ENCODE measurements at places on chromosomes 1 and 21.
A peak's percentile ranks its signal among the peaks of the same experiment; 100 is the strongest.

DNA sequence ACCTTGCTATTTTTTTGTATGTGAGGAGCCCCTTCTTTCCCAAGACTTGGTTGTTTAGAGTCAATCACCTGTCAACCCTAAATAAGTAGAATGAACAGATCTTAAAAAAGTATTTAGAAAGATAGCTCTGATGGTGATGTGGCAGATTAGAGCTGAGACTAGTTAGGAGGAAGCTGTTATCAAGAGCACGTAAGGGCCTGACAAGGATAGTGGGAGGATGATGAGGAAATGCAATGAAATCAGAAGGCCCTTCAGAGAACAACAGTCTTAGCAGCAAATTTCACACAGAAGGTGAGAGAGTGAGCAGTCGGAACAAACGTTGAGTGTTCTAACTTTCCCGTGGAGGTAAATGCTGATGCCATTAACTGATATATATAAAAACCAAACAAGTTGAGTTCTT lies 15.9 kb upstream of the S1PR1 start:
- DNase-seq: no peak

GRCh38 chr1:172893146-172893841 lies 157.4 kb downstream of the TNFSF18 start:
- DNase-seq: no peak

DNA sequence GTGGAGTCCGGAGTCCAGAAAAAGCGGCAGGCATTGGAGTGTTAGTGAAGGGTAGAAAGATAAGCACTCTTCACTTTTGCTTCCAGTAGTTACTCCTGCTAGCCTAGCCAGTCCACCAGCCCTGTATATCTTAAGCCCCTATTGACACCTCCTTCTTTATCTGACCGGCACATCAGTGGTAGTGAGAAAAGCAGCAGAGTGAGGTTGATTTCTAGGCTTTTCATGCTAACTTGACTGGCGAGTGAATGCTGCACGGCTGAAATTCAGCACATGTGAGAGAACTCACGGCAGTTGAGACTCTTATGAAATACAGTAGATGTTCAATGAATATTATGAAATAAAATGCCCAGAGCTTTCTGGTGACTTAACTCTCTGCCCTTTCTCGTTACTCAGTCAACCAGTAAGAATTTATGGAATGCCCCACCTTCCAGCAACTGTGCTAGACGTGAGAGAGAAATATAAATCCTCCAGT lies 128.2 kb downstream of the CACHD1 start:
- no peak for DNase-seq

GRCh38 chr1:184881941-184882913 lies 92.1 kb downstream of the NIBAN1 start:
- no peak for DNase-seq

DNA sequence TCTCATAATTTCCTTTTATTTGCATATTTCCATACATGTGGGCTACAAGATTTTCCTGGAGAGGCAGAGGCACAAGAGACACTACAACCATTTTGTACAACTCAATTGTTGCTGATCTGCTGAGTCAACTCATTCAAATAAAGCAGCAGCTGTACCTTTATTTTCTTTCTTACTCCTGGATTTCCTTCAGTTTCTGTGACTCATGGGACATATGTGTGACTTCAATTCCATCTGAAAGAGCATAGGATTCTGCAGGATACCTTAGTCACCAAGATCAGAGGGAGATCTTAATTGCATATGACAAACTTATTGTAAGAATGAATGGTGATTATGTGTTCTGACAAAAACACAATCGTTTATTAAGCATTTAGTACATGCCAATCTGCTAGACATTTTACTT lies 2219.4 kb downstream of the NCAM2 start:
- DNase-seq: no peak

- no peak for DNase-seq
These were observed 12.6 kb upstream of the PSMA5 start for GRCh38 chr1:109438798-109439297.

DNA sequence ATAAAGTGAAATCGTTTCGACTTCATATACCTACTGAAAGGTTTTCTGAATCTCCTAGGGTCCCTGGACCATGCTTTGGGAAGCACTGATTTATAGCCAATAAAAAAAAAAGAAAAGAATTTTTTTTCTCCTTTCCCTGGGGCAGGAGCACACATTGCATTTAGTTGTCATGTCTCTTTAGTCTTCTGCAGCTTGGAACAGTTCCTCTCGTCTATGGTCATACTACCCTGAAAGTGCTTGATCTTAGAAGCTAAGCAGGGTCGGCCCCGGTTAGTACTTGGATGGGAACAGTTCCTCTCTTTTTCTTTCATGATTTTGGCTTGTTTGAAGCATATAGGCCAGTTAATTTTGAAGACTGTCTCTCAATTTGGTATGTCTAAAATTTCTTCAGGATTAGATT lies 3.7 kb upstream of the SERPINC1 start:
- no peak for DNase-seq

DNA sequence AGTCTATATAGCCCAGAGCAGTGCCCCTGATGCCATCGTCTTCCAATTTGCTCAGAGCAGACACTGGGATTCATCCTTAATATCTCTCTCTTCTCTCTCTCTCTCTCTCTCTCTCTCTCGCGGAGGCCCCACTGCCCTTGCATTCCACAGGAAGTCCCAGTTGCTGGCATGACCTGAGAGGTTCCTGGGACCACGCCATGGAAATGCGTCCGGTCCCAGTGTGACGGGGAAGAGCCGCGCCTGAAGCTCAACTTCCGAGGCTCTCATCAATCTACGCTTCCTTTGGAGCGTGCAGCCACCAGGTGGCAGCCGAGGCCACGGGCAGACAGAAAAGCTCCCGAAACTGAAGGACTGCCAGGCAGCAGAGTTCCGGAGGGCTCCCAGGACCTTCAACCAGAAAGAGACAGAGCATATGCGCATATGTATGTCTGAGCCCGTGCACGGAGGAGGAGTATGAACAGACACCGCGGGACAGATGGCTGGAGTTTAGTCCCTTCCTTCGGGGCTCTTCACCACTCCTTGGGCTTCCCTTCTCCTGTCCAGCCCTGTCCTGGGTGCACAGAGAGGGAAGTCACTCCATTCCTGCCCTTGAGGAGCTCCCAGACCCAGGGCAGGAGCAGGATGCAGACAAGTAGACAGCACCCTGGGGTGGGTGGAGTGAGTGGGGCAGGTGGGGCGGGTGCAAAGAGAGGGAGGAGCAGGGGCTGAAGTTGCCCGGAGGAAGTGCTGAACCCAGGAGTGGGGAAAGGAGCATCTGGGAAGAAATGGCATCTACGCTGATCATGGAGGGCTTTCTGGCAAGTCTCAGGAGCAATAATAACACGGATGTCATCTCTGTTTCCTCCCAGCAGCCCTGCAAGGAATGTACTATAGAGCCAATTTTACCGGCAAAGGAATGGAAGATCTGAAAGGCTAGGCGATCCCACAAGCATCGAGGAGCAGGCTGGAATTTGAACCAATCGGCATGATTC lies 10.5 kb downstream of the PDZK1IP1 start:
- DNase-seq: peak; percentile 94

- DNase-seq: no peak
These were observed 25.0 kb upstream of the POU3F1 start for GRCh38 chr1:38071312-38072256.

DNA sequence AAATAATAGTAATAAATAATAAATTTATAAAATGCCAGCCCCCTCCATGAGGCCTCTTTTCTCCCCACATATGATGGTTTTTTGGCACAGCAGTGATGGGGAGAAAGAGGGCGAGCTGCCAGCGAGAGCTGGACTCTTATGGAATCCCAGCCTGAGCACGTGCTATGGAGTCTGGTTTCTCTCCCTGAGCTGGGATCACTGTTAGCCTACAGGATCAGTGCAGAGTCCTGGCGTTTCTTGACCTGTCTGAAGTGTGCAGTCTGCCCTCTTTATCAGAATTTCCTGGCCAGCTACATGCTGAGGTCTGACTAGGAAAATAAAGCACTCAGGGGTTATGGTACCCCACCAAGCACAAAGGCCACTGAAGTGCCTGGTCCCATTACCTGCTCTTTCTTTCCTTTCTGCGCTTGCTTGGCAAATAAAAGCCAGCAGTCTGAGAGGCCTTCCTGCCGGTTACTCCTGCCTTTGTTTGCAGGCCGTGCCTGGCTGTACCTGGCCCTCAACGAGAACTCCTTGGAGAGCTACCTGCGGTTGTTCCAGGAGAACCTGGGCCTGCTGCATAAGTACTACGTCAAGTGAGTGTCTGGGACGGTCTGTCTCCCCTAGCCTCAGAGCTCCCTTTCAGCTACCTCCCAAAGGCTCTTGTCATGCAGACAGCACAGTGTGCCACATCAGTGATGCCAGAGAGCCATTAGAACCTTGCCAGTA lies 18.5 kb upstream of the SLC25A34 start:
- DNase-seq: no peak

GRCh38 chr1:25948641-25949040 lies 42.4 kb upstream of the STMN1 start:
- no peak for DNase-seq

DNA sequence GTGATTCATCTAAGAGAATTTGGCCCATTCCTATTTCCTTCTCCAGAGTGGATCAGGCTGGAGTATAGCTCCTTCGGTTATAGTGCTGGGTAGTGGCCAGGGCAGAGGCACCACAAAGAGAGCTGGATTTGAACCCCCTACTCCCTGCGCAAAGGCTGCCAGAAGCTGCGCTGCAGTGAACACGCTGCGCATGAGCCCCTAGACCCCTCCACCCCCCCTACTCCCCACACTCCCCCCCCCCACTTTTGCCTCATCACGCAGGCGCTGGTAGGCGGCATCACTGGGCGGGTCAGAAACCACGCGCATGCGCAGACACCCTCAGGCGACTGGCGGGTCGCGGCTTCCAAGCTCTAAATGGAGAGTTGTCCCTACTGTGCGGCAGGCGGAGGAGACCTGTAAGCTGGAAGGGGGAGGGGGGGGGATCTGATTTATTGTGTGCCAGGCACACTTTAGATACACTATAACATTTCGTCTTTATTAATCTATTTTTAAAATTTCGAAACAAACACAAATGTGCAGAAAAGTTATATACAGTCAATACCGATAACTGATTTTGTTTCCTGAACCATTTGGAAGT lies 38.7 kb upstream of the HMGN1 start:
- peak; percentile 96 for DNase-seq

- DNase-seq: no peak
These were observed 207.9 kb upstream of the ST6GALNAC5 start for GRCh38 chr1:76659171-76659940.

DNA sequence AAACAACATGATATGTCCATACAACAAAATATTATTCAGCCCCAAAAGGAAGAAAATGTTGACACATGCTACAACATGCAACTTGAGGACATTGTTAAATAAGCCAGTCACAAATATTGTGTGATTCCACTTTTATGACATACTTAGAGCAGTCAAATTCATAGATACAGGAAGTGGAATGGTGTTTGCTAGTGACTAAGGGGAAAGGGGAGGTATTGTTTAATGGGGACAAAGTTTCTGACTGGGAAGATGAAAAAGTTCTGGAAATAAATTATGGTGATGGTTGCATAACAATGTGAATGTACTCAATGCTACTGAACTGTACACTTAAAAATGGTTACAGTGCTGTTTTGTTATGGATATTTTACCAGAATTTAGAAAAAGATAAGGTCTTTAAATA lies 77.7 kb downstream of the RHOU start:
- no peak for DNase-seq

DNA sequence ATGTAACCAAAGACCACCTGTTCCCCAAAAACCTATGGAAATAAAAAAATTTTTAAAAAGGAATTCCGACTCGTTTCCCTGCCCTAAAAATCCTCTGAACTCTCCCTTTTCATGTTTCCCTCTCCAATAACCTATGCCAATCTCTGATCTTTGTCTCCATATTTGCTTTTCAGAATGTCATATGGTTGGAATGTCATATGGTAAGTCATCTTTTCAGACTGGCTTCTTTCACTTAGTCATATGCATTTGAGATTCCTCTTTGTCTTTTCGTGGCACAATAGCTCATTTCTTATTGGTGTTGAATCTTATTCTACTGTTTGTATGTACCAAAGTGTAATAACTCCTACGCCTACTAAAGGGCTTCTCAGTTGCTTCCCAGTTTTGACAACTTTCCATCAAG lies 117.5 kb downstream of the BACH1 start:
- DNase-seq: no peak

- no peak for DNase-seq
These were observed 111.0 kb downstream of the GDAP2 start for GRCh38 chr1:117818456-117818855.

- DNase-seq: no peak
These were observed 27.5 kb downstream of the ZP4 start for GRCh38 chr1:237863234-237863633.

DNA sequence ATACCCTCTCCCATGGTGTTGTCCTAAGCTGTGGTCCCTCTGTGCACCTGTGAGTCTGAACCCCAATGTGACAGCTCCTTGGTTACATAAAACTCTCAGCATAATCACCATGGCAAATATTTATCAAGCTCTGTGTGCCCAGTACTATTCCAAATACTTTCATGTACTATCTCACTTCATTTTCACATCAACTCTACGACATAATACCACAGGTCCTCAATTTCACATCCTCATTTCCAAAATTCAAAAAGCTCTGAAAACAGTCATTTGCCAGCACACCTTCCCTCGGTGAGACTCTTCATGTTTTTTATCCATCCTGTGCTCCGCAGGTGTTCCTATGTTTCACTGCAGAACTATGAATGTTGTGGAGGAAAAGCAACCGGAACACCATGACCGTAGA lies 12.4 kb upstream of the CREG1 start:
- no peak for DNase-seq

GRCh38 chr1:33388805-33389771 lies 41.8 kb downstream of the PHC2 start:
- no peak for DNase-seq

DNA sequence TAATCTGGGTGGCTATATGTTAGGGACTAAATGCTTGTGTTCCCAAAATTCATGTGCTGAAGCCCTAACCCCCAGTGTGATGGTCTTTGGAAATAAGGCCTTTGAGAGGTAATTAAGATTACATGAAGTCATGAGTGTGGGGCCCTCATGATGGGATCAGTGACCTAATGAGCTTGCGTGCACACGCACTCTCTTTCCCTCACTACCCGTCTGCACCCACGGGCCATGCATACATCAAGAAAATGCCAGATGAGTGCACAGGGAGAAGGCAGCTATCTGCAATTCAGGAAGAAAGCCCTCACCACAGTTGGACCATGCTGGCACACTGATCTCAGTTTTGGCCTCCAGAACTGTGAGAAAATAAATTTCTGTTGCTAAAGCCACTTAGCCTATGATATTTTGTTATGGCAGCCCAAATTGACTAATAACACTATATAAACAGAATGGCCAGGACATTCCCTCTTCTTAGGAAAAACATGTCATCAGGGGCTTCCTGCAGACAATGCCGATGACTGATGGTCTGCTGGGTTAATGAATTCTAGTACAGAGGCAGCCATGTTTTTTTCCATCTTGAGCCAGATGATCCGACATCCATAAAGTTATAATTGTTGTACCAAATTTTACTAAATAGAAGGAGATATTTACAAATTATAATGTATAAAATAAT lies 18.1 kb upstream of the MYOG start:
- no peak for DNase-seq

All from psoas muscle (tissue), 8 donors.